ENCODE measurements at places on chromosomes 12 and 14.

DNA sequence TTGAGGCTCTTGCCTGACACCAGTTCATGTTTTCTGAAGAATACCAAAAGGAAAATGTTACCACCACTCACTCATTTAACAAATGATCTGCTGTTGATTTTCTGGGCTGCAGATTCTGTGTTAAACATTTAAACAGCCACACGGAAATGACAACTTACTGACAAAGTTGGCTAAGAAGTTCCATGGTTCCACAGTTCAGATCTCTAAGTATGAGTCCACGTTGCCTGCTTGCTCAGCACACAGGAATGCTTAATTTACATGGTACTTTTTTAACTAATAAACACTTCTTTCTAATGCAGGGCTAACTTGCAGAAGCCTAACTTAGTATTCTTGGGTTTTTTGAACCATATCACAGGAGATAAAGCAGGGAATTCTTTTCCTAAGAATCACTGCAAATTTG, 34.7 kb downstream of the PTGER2 start:
- DNase-seq: no peak

DNA sequence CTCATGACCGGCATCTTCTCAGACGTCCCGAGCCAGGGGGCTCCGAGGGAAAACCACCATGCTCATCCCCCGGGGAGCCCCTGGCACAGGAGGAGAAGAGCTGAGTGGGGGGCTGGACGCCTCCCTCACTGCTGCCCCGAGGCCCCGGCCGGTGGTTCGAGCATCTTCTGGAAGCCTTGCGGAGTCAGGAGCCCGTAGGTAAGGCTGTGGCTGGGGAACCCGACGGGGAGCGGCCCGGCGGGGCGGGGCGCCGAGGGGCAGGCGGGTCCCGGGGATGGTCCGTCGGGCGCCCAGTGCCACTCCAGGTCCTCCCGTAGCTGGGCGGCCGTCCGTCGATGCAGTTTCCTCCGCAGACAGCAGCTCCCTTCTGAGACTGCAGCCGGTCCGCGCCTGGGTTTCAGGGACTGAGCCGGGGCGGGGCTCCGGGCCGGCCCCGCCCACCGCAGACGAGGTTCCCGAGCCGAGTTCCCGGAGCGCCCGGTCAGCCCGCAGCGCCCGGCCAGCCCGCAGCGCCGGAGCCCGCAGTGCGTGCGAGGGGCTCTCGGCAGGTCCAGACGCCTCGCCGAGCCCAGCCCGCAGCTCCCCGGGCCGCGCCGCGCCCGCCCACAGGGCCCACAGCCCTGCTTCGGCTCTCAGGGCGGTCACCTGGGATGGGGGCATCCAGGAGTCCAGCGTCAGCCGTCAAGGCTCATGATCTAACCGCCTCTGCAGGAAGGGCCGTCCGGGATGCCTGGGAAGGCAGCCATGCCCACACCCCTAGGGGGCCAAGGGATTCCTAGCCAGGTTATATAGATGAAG, at the start of gene PGF:
PGF (minus strand) TSS at position 369 of the 798 bp plus-strand sequence; CDS start at position 14, 355 bp downstream.
- peak; percentile 8 for DNase-seq

DNA sequence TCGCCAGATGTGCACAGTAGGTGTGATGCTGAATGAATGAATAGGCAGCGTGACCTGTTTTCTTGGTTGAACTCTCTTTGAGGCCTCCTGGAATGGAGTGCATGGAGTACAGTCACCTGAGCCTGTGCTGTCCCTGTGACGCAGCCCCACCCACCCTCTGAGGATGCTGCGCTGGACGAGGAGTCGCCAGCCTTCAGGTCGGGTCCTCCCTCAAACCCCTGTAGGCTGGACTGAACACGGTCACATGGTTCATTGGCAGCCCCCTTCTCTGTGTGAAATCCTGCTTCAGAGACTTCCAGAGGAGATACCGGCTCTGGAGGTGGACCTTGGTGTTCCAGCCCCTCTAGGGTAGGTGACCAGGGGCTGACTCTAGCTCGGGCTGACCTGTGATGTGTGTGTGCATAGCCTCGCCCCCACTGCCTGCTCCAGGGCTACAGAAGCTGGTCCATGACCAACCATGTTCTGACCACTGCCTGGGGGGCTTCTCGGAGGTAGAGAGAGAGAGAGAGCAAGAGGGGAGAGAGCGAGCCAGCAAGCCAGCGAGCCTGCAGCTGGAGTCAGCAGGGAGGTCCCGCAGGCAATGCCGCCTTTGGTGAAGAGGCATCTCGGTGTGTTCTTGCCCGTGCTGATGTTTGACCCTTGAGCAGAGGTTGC, 158.0 kb upstream of the RTL1 start:
- no peak for DNase-seq

DNA sequence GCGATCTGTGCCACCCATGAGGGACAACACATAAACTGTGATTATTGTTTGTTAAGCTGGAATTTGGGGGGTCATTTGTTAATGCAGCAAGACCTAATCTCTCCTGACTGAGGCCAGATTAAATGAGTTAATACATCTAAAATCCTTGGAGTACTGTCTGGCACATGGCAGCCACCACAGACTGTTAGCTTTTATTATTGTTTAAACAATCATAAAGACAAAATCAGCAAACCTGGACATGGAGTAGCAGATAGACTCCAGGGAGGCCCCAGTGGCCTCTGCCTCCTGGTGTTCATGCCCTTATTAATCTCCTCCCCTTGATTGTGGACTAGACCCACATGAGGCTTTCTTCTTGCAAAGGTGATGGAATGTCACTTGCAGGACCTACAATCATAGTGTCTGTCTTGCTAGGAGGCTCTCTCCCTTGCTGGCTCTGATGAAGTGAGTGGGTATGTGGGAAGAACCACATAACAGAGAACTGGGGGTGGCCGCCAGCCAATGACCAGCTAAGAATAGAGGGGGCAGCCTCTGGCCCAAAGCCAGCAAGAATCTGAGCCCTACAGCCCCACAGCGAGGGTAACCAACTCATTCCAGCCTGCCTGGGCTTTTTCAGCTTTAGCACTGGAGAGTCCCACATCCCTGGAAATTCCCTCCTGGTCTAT, 142.0 kb downstream of the SCARB1 start:
- DNase-seq: no peak

DNA sequence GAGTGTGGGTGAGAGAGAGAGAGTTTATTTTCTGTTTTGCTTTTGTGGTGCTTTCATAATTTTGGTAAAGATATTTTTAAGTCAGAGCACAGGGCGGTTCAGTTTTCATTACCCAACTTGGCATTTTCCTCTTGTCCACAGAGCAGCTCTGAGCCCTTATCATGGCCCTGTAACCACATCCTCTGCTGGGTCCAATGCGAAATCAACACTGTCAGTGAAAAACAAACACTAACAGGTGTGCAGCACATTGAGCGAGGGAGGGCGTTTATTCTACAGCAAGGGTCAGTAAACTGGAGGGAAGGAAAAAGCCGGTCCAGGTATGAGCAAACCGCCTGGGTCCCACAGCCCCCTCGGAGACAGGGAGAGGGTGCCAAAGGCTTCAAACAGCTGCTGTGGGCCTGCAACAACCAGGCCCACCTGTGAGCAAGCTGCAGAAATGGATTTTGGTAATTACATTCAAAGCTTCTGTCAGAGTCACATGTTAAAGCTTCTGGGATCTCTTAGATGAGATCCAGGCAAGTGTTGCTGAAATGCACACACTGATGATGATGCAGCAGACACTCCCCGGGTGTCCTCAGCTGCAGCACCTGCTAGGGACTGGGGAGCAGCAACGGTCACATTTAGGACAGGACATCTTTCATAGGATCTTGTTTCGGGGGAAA, 132.7 kb upstream of the DYRK2 start:
- peak; percentile 22 for DNase-seq

DNA sequence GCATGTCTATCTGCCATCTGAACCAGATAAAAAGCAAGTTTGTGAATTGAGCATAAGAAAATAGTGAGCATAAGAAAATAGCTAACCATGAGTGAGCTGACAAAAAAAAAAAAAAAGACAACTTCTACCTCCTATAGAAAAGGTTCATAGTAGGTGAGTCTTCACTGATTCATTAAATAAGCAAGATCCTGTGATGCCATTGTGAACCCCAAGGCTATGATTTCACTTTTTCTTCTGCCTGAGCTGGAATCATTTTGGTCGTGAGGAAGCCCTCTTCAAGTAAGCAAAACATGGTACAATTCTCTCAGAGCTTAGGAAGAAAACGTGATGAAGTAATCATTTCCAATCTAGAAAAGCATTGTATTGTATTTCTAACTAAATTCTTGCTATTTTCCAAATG, 1.2 kb downstream of the PIK3C2G start:
- no peak for DNase-seq

- no peak for DNase-seq
Measured at GRCh38 chr12:1201886-1202285, 210.9 kb downstream of the ERC1 start.

GRCh38 chr12:104877103-104877705, 80.9 kb downstream of the SLC41A2 start:
- DNase-seq: peak; percentile 4
